Nucleus accumbens (tissue), 56 donors: ENCODE measurements at places on chromosomes 12 and 14.

GRCh38 chr12:23352670-23353069 lies 596.8 kb downstream of the SOX5 start:
- no peak for DNase-seq

- DNase-seq = no peak
Measured at GRCh38 chr12:42448841-42449240, 122.9 kb downstream of the PPHLN1 start.

DNA sequence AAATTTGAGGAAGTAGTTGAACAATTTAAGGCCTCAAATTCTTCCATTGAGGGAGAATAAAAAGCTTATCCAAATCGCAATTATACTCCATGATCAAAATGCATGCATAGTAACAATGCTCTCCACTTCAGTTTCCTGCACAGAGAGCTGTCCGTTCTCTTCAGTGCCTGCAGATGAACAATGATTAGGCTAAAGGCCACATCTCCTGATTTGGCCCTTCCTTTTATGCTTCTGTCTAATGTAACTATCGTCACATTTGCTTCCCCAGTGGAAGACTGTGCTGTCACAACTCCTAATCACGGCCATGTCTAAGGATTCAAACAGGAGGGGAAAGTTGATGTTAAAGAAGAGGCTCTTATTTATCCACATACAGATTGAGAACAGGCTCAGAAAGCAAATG lies 113.6 kb upstream of the NPAS3 start:
- DNase-seq = no peak

- DNase-seq = no peak
Measured at GRCh38 chr12:52951640-52952039, 2.7 kb downstream of the KRT18 start.

DNA sequence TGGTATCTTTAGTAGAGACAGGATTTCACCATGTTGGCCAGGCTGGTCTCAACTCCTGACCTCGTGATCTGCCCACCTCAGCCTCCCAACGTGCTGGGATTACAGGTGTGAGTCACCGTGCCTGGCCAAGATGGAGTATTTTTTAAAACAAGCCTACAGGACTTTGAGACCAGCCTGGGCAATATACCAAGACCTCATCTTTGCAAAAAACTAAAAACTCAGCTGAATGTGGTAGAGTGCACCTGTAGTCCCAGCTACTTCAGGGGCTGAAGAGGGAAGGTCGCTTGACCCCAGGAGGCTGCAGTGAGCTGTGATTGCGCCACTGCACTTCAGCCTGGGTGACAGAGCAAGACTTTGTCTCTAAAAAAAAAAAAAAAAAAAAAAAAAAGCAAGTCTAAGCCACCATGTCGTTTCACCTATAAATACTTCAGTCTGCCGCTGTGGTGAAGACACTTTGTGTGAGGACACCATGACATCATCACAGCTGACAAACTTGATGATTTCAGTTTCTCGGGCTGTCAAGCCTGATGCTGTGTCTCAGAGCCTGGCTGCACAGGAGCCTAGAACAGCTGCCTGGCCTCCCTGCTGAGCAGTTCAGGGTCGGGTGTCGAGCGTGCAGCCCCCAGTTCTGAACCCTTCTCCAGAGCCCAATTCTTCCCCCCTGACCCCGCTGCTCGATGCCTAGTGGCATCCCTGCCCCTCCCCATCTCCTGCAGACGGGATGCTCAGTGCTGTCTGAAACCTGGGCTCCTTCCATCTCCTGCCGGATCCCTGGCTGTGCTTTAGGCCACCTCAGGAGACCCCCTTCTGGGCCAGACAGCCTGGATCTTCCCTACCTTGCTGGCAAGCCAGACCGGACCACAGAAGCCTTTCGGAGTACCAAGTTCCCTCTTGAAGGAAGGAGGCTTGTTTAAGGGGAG lies 119.2 kb upstream of the EVL start:
- no peak for DNase-seq

GRCh38 chr12:63844391-63845341 lies at the start of gene SRGAP1:
Gene SRGAP1, plus strand, starts transcription at chr12:63844700. Its CDS starts 117 bp downstream, at chr12:63844817.
- DNase-seq = peak; percentile 68

DNA sequence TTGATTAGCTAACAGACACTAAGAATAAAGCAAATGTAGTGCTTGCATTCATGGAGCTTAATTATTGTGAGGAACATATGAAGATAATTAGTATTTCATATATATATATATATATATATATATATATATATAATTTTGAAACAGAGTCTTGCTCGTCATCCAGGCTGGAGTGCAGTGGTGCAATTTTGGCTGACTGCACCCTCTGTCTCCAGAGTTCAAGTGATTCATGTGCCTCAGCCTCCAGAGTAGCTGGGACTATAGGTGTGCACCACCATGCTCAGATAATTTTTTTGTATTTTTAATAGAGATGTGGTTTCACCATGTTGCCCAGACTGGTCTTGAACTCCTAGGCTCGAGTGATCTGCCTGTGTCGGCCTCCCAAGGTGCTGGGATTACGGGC lies 1091.6 kb upstream of the TMEM132C start:
- DNase-seq = no peak

DNA sequence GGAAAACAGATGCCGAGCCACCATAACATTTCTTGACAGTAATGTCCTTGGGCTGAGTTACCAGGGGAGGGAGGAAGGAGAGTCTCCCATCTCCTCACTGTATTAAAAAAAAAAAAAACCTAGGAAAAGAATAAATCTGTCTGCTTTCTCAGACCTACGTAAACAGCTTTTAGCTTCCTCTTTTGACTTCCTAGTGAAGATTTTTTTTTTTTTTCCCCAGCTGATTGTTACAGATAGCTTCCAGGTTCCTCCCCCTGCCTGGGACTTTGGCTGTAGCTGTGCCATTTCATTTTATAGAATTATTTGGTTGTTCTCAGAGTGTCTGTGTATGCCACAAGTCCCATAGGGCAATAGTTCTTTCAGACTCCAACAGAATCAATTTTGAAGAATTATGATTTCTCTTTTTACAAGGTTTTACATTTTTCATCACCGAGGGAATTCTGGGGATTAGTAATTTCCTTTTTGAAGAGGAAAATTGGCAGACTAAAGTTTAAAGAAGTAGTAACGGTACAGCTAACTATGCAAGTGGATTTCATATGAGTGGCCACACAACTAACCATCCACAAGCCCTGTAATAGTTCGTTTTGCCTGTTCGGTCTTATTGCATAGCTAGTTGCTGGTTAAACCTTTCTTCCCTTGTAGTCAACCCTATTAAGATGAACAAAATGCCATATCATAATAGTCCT lies 23.1 kb upstream of the GNS start:
- DNase-seq = no peak

DNA sequence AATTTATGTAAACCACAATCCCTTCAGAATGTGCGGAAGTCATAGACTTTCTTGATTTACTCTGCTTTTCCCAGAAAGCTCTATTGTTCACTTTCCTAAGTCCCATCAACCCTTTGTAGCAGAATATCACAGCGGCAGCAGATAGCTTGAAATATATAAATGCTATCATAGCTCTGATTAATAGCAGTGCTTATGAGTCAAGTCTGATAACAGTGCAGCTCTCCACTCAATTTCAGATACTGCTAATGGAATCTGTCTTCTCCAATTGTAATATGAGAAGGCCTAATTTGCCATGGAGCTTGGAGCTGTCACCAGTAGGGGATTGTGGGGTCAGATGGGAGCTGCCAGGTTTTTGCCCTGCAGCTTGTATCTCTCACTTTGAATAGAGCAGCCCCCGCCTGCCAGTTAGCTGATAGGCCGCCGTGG lies 10.9 kb downstream of the TMEM260 start:
- DNase-seq = no peak

GRCh38 chr14:100566119-100566518 lies 21.1 kb downstream of the BEGAIN start:
- DNase-seq = no peak

DNA sequence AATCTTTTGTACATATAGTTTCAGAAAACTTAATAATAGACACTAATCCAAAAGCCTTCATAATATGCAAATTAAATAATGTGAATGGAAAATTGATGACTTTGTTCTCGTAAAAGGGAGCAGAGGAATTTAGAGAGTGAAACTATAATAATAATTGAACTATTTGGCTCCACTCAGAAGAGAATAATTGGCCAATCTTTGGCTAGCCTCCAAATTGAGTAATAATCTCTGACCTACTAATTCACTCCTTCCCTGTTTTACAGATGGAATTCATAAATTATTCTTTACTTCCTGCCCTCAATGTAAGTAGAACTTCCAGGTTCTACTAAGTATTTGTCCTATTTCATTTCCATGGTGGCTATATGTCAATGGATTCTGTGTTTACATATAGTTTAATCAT lies 15.8 kb downstream of the TRIM9 start:
- DNase-seq = no peak

- peak; percentile 80 for DNase-seq
Measured at GRCh38 chr14:75711796-75712211, 50.8 kb downstream of the TTLL5 start.

- DNase-seq = no peak
Measured at GRCh38 chr14:105187116-105187515, 6.0 kb upstream of the NUDT14 start.
